ENCODE measurements at places on chromosomes 4 and X.

- DNase-seq = no peak
These were observed 466.4 kb downstream of the MAGEE1 start for GRCh38 chrX:76893930-76894329.

GRCh38 chrX:11641349-11642065, 24.2 kb downstream of the ARHGAP6 start:
- DNase-seq = no peak

DNA sequence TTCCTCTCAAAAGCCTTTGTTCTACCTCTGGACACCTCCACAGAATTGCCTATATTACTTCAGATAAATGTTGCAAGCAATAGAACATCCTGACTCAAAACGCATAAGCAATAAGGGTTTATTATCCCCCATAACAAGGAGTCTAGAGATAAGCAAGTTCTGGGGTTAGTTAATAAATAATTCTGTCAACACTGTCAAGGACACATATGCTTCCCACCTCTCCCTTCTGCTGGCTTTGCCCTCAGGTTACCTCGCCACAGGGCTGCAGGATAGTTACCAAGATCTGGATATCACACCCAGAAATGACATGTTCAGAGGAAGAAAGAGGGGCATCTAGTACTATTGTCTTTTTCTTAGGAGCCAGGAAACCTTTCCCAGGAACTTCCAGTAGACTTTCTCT, 14.0 kb upstream of the DUSP21 start:
- no peak for DNase-seq

GRCh38 chrX:39648548-39649254, 449.1 kb downstream of the BCOR start:
- no peak for DNase-seq

GRCh38 chr4:74038425-74039314, at the start of gene CXCL3:
Gene CXCL3, minus strand, starts transcription at chr4:74038689. Its CDS starts 78 bp downstream, at chr4:74038611.
- no peak for DNase-seq
